ENCODE measurements at places on chromosomes 1 and 21. TPM values are rescaled to one million over a fixed set of nuclear protein-coding genes. Genes with fewer than 3 reads are reported as not detected.

DNA sequence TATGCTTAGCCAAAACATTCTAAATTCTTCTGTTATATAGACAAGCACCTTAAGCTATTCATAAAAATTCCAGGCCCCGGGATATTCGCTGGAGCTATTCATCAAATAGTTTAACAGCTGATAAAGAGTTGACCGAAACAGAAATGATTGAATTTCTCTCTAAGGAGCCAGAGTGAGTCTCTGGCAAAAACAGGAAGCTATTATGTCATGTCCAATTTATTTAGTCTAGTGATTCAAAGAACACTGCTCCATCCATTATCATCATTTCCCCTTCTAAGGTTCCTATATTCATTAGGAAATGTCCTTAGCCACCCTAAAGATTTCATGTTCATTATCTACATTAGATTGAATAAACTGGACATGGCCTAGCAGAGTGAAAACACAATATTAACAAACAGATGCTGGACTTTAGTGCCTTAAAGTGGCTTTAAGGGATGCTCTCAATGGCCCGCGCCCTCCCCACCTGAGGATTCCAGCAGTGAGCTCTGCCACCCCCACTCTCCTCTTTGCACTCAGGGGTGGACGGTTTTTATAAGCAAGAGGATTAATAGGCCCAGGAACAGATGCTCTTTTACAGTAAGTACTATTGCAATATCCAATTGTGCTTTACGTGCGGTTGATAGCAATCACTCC lies 122.1 kb upstream of the RGS1 start:
- no peak for DNase-seq

GRCh38 chr1:158893654-158894053 lies 37.7 kb upstream of the PYHIN1 start:
- DNase-seq: no peak

DNA sequence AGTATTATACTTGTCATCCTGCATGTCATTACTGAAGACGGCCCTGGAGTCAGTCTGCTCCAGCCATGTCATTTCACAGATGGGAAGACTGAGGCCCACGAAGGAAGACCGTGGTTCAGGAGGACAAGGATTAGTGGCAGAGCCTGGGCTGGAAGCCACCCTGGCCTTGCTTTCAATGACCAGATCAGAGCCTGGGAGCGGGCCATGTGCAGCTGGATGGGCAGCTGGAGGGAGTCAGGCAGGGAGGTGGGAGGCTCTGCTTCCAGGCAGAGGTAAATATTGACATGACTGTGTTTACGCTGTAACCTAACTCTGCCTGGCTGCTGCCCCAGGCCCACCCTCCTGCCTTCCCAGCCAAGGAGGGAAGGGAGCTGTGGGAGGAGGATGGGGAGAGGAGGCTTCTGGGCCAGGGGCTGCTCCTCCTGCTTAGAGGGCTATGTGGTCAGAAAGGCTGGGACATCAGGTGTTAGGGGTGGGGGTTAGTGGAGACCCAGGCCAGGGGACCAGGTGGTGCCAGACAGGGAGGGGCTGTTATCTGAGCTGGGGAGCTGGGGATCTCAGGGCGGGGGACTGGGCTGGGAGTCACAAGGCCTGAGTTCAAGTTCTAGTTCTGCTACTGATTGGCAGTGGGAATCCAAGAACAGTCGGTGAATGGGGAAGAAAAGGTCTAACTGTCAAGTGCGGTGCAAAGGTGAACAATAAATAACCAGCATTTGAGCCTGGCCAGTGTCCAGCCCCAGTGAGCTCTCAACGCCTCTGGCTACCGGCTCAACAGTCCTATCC lies 48.5 kb upstream of the ECE1 start:
- DNase-seq: no peak

DNA sequence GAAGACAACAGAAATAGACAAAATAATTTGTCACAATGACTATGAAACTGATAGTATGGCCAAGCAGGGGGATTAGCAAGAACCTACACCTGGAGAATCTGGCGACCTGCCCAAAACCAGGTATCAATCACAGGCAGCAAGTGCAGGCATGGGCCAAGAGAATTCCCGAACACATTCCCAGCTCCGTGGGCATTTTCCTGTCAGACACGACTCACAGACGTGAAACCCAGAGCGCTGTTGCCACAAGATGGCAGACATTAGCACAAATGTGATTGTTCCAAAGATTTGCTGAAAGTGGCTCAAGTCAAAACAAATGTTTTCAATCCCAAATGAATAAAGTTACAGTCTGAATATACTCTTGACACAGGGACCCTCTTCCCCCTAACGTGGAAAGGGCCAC lies 36.8 kb downstream of the HLCS start:
- DNase-seq: no peak

- DNase-seq: no peak
These were observed 182.6 kb upstream of the ARHGEF16 start for GRCh38 chr1:3271866-3272265.

DNA sequence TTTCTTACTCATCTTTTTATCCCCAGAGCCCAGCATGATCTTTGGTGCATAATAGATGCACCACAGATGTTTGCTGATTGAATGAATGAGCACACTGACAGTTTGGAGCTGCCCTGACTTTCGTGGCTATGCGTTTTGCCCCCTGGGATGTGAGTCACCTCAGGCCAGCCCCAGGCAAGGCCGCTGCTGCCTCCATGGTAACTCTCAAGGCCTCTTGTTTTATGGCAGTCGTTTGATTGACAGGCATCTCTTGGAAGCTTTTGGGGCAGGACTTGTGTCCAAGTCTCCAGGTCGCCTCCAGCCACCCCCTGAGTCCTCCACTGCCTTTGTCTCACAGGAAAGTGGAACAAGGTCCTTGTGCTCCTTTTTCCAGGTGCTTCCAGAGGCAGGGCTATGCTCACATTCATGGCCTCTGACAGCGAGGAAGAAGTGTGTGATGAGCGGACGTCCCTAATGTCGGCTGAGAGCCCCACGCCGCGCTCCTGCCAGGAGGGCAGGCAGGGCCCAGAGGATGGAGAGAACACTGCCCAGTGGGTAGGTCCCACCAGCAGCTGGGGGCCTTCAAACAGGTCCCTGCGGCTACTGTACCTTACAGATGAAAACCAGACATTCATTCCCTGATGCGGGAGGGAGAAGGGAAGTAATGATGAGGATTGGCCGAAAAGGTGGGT lies 11.2 kb downstream of the PSEN2 start:
- DNase-seq: no peak

The NCAM2 gene
- polyA plus RNA-seq: not detected

Measured in naive thymus-derived CD8-positive, alpha-beta T cell (primary cell).